Bone marrow (tissue), 2 donors: ENCODE measurements at places on chromosomes 3 and 15.

DNA sequence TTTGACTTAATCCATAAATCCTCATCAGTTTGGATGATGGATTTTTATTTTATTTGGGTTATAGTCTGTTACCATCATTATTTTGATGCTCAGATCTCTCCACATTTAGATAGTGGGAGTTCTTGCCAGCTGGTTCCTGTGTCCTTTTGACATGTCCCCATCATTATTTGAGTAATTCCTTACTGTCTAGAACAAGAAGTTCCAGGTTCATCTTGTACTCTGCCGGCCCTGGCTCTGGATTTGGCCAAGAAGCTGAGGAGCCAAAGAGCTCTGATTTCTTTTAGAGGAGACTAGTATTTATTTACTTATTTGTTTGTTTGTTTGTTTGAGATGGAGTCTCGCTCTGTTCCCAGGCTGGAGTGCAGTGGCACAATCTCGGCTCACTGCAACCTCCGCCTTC is 54.3 kb downstream of the PTPRG start:
- no peak for DNase-seq

DNA sequence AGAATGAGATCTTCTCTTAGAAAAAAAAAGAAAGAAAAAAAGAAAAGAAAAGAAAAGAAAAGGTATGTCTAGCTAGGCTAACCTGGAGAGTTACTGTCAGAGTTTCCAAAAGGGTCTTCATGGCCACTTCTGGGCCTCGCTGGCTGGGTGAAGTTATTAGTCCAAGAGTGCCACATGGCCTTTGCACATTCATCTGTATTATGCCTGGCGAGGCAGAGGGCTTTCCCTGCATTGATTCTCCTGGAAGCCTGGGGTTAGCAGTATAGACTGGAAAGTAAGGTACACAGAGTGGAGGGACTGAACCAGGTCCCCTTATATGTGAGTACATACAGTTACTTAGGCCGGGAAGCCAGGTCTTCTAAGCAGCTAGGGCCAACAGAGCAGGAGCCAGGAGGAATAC is 54.8 kb upstream of the CGNL1 start:
- no peak for DNase-seq

GRCh38 chr15:40420793-40421192 is 15.2 kb downstream of the IVD start:
- no peak for DNase-seq

DNA sequence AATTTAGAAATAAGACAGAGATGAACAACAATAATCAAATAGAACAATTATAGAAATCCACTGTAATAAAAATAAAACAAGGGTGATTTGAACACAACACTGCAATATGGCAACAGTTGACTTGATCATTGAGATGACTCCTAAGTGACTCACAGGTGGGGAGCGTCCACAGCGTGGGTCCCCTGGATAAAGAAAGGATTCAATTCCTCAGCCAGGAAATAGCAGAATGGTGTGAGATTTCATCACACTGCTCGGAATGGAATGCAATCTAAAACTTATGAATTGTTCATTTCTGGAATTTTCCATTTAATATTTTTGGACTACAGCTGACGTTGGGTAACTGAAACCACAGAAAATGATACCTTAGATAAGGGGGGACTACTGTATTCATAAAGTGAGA is 82.0 kb downstream of the CNTN3 start:
- no peak for DNase-seq

GRCh38 chr15:30670056-30670455 is 44.1 kb downstream of the ARHGAP11B start:
- DNase-seq, result no peak

DNA sequence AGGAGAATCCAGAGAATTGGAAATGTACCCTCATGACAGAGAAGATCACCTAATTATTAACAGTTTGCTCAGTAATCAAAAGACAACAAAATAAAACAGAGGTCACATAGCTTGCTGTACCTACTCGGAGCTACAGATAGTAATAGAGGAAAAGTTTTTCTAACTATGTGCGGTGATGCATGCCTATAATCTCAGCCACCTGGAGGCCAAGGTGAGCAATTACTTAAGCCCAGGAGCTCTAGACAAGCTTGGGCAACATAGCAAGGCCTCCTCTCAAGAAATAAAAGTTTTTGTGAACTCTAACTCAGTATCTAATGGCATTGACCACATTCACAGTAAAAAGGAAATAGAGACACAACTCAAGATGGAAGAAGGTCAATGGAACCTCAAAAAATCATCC is 243.6 kb downstream of the ATP8B4 start:
- no peak for DNase-seq

DNA sequence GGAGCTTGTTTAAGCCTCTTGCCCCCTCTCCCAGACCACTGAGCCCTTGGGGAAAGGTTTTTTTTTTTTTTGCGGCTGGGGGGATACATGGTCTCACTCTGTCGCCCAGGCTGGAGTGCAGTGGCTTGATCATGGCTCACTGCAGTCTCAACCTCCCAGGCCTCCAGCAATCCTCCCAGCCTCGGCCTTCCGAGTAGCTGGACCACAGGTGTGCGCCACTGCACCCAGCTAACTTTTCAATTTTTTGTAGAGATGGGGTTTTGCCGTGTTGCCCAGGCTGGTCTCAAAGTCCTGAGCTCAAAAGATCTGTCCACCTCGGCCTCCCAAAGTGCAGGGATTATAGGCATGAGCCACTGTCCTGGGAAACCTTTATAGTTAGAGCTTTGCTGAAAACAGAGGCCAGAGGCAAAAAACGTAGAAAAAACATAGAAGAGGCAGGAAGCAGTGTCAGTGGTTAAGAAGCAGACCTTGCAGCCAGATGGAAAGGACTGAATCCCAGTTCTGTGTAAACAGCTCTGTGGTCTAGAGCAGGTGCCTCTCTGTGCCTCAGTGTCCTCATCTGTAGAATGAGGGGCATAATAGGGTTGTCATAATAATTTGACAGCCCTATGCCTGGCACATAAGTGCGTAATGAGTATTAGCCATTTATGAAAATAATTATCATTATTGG is 33.1 kb downstream of the CMTM7 start:
- DNase-seq, result no peak

GRCh38 chr3:71485896-71486295 is 97.6 kb downstream of the FOXP1 start:
- DNase-seq, result no peak

GRCh38 chr3:104908761-104909160 is 457.9 kb upstream of the ALCAM start:
- DNase-seq, result no peak

DNA sequence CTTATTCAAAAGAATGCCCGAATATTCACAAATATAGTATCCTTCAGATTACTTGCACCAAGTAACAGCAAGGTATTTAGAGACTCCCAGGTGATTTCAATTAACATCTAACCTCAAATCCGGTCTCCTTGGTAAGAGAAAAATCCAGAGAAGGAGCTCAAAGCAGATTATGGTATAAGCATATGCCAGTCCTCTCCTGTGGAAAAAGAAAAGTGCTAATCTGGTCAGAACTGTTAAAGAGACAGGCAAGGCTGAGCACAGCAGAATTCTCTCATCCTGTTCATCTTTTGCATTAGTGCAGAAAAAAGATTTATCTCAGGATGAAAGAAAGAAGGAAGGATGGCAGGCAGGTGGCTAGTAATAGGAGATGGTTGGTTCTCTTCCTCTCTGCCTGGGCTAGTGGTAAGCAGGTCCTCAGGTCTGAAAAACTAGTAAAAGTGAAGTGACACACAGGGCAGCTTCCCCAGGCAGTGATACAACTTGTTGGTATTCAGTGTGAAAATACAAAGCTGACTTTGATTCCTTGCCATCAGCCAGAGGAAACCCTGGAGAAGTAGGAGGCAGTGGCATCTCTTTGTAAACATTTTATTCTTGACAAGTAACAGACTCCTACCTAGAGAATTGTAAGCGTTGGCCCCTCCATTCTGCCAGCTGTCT is 14.2 kb downstream of the ATXN7 start:
- DNase-seq, result no peak

GRCh38 chr15:91872356-91873137 is 19.0 kb downstream of the SLCO3A1 start:
- DNase-seq, result no peak

DNA sequence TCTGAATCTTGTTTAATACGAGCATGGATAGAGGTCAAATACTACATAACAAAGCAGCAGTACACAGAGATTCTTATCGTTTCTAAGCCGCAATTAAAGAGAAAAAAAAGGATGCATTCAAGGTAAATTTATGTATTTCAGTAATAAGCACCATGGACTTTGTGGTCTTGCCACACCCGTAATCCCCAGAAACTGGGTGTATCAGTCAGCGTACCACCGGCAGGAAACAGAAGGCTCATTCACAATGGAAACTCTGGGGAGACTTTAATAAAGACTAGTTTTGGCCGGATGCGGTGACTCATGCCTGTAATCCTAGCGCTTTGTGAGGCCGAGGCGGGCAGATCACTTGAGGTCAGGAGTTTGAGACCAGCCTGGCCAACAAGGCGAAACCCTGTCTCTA is 81.9 kb upstream of the ZNF280D start:
- no peak for DNase-seq

GRCh38 chr3:190865828-190866227 is 3.3 kb upstream of the GMNC start:
- no peak for DNase-seq

DNA sequence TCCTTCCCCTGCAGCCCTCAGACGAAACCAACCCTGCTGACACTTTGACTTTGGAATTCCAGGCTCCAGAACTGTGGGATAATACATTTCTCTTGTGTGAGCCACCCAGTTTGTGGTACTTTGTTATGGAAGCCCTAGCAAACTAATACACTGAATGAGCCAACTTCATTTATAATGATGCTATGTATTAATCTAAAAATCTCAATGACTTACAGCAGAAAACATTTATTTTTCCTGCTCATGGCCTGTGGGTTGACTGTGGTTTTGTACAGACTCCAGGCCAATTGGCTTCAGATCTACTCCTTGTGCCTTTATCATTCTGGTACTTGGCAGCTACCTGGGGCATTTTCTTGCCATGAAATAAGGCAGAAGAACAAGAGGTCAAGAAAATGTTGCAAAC is 152.4 kb downstream of the EBLN2 start:
- DNase-seq, result no peak

DNA sequence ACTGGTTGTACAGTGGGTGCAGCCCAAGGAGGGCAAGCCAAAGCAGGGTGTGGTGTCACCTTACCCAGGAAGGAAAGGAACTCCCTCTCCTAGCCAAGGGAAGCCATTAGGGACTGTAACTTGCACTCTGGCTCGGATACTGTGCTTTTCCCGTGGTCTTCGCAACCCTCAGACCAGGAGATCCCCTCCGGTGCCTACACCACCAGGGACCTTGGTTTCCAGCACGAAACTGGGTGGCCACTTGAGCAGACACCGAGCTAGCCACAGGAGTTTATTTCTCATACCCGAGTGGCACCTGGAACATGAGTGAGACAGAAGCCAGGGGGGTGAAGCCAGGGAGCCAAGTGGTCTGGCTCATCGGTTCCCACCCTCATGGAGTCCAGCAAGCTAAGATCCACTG is 90.7 kb downstream of the ZBBX start:
- DNase-seq, result no peak

DNA sequence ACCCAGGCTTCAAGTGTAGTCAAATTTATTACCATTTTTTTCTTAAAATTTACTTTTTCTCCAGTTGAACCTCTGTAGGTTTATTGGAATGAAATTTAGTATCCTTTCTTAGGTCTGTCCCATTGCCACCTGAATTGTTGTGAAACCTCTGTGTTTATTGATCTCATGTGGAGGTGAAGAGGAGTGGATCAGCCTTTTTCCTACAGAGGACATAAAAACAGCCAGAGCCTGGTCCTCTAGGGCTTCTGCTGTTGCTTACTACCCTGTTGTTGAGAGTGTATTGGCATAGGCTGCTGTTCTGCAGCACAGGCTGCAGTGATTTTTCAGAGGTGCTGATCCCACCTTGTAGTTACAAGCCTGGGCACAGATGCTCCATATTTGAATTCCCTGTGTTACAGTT is 44.6 kb downstream of the LRRC28 start:
- DNase-seq, result no peak

DNA sequence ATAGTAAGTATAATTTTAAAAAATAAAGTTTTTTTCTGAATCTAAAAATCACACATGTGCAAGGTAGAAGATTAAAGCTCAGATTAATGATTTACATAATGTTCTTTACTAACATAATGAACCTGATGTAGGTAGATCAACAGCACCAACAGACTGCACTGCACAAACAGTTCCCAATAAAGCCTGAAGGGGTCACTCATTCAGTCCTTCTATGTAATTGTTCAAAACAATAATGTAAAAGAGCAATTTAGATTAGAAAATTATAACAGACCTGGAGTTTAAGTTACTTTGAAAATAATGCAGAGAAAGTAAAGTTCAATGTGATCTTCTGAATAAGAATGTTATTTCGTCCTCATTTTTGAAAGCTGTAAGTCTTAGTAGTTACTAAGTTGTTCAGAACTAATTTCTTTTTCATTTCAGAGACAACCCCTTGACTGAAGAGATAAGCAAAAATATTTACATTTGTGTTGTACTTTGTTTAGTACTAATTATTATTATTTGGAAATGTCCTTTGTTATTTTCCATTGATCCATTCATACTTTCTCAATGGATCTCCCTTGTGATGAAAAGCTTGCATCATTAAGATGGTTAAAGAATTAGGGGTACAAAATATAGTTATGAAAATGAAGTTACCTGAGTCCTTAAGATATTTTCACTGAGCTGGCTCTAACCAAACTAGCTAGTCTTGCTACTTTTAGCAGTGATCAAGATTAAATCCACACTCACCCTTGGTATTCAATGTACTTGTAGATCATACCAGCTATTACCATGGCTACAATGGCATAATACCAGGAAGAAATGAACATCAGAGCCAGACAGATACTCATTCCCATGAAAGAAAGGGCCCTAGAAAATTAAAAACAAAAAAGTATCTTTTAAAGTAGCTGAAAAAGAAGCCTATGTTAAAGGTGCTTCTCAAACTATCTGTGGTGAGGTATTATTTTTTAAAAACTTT is 16.8 kb downstream of the EMC4 start:
- DNase-seq, result no peak

DNA sequence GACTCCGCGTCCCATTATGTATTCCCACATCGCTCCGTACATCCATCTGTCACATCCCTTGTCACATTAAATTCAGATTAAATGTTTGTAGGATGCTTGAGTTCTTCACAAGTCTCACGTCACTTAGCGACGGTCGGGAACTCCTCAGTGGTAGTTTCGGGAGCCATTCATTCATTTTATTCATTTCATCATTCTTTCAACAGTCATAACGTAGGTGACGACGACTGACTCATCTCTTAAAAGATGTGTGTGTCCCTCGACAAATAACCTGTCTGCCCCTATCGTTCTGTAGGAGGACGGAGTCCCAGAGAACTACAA is 272 bp upstream of the SRPRB start:
- no peak for DNase-seq

GRCh38 chr15:68015244-68015643 is 38.9 kb upstream of the PIAS1 start:
- DNase-seq, result no peak

- no peak for DNase-seq
Observed at GRCh38 chr3:32340039-32340438, 51.6 kb upstream of the CMTM7 start.

- DNase-seq, result no peak
Observed at GRCh38 chr3:177538048-177538749, 340.9 kb upstream of the TBL1XR1 start.

DNA sequence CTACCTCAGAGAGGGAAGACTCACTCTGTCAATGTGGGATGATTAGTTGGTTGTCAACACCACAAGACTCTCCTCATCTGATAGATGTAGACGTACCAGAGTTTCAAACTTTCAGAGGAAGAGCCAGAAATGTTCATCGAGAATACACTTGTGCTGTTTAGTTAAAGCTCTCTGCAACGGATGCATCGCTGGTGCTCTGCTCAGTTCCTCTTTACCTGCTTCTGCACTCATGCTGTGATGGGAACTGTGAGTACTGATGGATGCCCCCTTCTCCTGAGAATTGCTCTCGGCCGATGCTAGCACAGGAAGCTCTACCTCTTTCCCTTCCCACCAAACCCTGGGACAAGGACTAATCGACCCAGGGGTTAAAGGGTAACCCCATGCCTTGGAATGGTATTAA is 51.8 kb upstream of the CCDC54 start:
- DNase-seq, result no peak
